ENCODE measurements at places on chromosomes 2 and 18.

- no peaks in the 10 kb centered on the region for H3K36me3 ChIP-seq
- no peak for DNase-seq
- H3K27me3 ChIP-seq: no peaks in the 10 kb centered on the region
- no peaks in the 10 kb centered on the region for H3K4me1 ChIP-seq
- no peak overlapping the region for H3K4me3 ChIP-seq
Observed at GRCh38 chr18:8849696-8850095, 144.3 kb downstream of the MTCL1 start.

DNA sequence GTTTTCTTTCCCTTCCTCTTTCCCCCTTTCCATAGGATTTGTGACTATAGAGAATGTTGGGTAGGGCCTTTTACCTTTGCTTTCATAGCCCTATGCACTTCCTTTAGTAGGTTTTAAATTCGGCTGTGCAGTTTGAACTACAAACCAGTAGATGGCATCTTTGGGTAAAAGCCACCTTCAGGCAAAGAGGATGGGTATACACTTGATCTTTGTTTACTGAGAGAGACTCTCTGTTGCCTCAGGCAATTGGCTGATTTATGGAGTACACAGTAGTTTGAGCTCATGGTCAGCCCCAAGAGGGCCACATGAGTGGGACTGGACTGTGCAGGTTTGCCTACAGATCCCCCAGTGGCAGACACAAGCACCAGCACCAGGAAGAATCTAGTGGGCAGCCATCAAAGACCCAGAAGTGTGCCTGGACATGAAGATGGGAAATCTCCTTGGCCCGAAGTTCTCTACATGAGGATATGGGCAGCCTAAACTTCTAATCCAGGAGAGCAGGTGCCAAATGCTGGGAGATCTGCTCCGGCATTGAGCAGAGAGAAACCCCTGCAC lies 1304.3 kb upstream of the DDX18 start:
- no peak overlapping the region for H3K4me3 ChIP-seq
- no peak overlapping the region for H3K27ac ChIP-seq
- DNase-seq: no peak

DNA sequence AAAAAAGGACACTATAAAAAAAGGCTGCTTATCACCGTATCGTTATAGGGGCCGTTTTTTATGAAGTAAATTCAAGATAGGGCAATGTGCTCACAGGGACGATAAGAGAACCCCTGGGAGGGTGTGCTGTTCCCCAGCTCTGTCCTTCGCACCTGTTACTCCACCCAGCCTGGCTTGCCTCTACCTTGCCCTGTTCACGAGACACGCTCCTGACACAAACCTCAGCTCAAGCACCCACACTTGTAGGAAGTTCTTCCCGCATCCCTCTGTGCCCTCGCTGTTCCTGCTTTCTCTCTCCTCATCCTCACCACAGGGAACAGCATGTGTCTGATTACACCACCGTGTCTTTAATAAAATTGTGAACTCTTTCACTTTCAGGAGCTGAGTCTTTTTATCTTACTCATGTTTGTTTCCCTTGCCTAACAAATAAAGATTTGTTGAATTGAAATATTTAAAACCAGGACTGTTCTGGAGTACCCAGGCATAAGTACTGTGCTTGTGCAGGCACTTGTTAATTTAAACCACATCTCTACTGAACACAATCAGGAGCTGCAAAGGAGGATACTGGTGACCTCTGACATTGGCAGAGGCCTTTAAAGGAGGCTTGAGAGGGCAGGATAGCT lies 26.0 kb upstream of the KIDINS220 start:
- no peaks in the 10 kb centered on the region for H3K36me3 ChIP-seq
- H3K27me3 ChIP-seq: no peaks in the 10 kb centered on the region
- no peak overlapping the region for H3K27ac ChIP-seq

DNA sequence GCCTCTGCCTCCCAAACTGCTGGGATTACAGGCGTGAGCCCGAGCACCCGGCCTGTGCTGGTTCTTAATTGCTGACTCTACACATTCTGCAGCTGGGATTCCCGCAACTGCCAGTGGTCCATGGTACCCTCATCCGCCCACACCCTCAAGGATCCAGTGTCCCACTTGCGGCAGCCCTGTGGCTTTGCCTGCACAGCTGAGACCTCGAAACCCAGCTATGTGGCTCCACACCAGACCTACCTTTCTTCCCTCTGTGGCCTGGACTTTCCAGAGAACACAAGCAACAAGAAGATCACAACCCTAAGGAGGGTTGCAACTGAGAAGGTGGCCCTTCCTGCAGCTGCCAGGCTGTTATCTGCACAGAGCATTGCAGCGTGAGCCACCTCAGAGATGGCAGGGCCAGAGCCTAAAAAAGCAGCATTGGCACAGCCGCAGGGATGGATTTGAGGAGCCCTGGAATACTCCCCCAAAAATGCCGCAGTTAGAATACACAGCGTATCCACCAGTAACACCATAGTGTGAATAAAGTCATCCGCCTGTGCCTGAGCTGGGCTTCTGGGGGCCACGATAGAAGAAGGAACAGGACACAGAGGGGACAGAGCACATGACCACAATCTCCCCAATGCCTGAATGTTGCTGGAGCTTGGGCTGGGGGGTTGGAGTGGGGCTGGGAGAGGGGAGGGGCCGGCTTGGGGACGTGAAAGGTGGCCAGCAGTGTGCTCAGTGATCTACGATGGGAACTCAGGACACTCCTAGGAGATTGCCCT lies 1.9 kb downstream of the GPR55 start:
- H3K36me3 ChIP-seq: no peaks in the 10 kb centered on the region
- peaks cover 12% of the 10 kb centered on the region for H3K4me1 ChIP-seq
- H3K27ac ChIP-seq: no peak overlapping the region
- H3K27me3 ChIP-seq: peaks cover 3% of the 10 kb centered on the region
- DNase-seq: no peak

- H3K4me1 ChIP-seq: no peaks in the 10 kb centered on the region
- H3K36me3 ChIP-seq: no peaks in the 10 kb centered on the region
- no peaks in the 10 kb centered on the region for H3K27me3 ChIP-seq
- H3K27ac ChIP-seq: no peak overlapping the region
- no peak for DNase-seq
- H3K4me3 ChIP-seq: no peak overlapping the region
Observed at GRCh38 chr2:188810586-188810985, 163.6 kb upstream of the COL3A1 start.
